ENCODE measurements at places on chromosomes 1 and 21. TPM values are rescaled to one million over a fixed set of nuclear protein-coding genes. Genes with fewer than 3 reads are reported as not detected.

DNA sequence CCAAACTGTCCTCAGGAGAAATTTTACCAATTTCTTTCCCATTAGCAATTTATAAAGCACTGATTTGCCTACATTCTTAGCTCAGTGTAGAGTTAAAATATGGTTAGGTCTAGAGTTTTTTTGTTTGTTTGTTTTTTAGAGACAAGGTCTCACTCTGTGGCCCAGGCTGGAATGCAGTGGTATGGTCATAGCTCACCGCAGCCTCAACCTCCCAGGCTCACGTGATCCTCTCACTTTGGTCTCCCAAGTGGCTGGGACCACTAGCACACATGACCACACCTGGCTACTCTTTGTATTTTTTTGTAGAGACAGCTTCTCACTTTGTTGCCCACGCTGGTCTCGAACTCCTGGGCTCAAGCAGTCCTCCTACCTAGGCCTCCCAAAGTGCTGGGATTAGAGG lies 10.6 kb upstream of the RALGPS2 start:
- H3K36me3 ChIP-seq = no peaks in the 10 kb centered on the region
- no peak overlapping the region for H3K27ac ChIP-seq

- DNase-seq = no peak
- no peak overlapping the region for H3K4me3 ChIP-seq
- no peaks in the 10 kb centered on the region for H3K36me3 ChIP-seq
- H3K27me3 ChIP-seq = no peaks in the 10 kb centered on the region
These were observed 2.5 kb downstream of the RABGAP1L start for GRCh38 chr1:174161813-174162212.

The KIF2C gene
- 69.4 TPM for total RNA-seq

The WNT9A gene
- 26.5 TPM for total RNA-seq

- H3K27ac ChIP-seq = no peak overlapping the region
- H3K4me3 ChIP-seq = no peak overlapping the region
- peaks cover 3% of the 10 kb centered on the region for H3K27me3 ChIP-seq
- no peak for DNase-seq
- H3K4me1 ChIP-seq = no peaks in the 10 kb centered on the region
These were observed 1.3 kb upstream of the PDE4B start for GRCh38 chr1:65791396-65791795.

The OR2M3 gene
- total RNA-seq = not detected

GRCh38 chr1:7460807-7461206 lies 310.3 kb upstream of the VAMP3 start:
- H3K4me3 ChIP-seq = no peak overlapping the region
- H3K27ac ChIP-seq = no peak overlapping the region
- H3K4me1 ChIP-seq = no peaks in the 10 kb centered on the region
- DNase-seq = no peak

DNA sequence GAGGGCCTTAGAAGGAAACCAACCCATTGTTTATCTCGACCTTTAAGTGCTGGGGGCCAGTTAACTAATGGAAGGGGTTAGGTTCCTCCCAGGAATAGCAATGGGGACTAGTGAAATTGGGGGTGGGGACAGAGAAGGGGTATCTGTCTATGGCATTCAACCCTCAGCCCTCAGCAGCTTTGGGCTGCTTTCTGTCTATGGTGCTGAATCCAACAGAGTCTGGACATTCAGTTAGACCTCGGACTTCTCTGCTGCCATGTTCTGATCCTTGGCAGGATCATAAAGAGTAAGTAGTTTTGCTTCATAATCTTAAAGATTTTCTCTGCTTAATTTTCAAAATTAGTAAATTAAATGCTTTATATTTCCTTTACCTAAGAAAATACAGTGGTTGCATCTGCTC lies 2.6 kb upstream of the EPHA10 start:
- no peak for DNase-seq
- no peak overlapping the region for H3K27ac ChIP-seq
- peaks cover 10% of the 10 kb centered on the region for H3K4me1 ChIP-seq
- H3K4me3 ChIP-seq = no peak overlapping the region
- peaks cover 25% of the 10 kb centered on the region for H3K27me3 ChIP-seq

DNA sequence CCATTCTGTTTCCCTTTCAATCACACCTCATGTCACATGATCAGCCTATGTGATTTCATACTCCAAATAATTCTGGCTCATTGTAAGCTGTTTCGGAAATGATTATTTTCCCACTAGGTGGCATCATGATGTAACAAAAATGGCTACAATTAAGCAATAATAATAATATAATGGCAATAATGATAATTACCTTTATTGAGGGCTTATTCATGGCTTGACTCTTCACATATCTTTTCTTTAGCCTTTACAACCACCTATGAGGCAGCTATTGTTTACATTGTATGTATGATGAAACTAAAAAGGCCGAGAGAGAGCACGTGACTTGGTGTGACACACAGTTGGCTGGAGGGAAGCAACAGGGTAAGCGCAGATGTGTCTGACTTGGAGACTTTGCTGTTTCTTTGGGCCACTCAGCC lies 12.5 kb upstream of the KPRP start:
- H3K4me1 ChIP-seq = no peaks in the 10 kb centered on the region
- H3K4me3 ChIP-seq = no peak overlapping the region

GRCh38 chr1:110508028-110508940 lies 10.7 kb downstream of the KCNA10 start:
- DNase-seq = no peak
- no peaks in the 10 kb centered on the region for H3K4me1 ChIP-seq
- no peaks in the 10 kb centered on the region for H3K36me3 ChIP-seq
- H3K4me3 ChIP-seq = no peak overlapping the region

The COL9A2 gene
- 2.9 TPM for total RNA-seq

The CRP gene
- 0.90 TPM for total RNA-seq
